Activated CD4-positive, CD25-positive, alpha-beta regulatory T cell treated with anti-CD3 and anti-CD28 coated beads, Interleukin-2, amount 50 U/mL, for 24 hours (primary cell): ENCODE measurements at places on chromosomes 2 and 18.

- no peak for ATAC-seq
Observed at GRCh38 chr18:72470391-72470790, 73.8 kb downstream of the CBLN2 start.

DNA sequence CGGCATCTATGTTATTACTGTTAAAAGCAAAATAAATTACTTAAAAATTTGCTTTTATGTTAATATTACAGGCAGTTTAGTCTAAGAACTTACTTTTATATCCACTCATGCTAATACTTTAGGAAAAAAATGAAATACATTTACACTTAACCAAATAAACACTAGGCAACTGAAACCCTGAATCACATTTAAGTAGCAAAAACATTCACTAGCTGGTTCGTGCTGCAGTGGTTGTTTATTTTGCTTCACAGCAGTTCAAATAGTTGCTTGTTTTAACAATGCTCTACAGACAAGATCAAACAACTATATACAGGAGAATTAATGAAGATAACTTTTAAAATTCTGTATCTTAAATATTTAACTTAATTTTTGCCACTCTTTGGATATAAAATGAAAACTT lies 60.8 kb downstream of the ABCG8 start:
- no peak for ATAC-seq

GRCh38 chr2:189545418-189545817 lies 35.2 kb downstream of the SLC40A1 start:
- ATAC-seq, result no peak

- ATAC-seq, result no peak
Observed at GRCh38 chr18:36335476-36336279, 38.2 kb downstream of the FHOD3 start.

- ATAC-seq, result no peak
Observed at GRCh38 chr2:230878599-230879188, 14.0 kb downstream of the ITM2C start.

- ATAC-seq, result no peak
Observed at GRCh38 chr18:36075862-36076587, 8.7 kb upstream of the RPRD1A start.

DNA sequence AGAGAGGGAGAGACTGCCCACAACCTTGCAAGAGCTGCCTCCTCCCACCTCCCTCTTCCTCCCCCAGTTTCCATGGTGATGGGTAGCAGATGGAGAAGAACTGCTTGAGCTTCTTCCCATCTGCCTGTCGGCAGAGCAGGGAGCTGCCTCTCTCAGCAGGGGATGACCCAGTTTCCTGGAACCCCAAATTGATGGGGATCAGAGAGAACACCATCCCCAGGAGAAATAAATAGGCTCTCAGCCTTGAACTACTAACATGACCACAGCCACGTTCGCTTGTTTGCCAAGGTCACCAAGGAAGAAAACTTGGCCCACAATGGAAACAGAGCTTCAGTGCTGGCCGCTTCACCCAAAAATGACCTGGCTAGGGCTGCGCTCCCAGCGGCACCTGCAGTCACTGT lies 82.2 kb downstream of the ADD2 start:
- no peak for ATAC-seq

- ATAC-seq, result no peak
Observed at GRCh38 chr18:60372596-60372995, at the start of gene MC4R. TSS of gene MC4R (minus strand) at chr18:60372775. CDS start at chr18:60372349, 426 bp downstream.

DNA sequence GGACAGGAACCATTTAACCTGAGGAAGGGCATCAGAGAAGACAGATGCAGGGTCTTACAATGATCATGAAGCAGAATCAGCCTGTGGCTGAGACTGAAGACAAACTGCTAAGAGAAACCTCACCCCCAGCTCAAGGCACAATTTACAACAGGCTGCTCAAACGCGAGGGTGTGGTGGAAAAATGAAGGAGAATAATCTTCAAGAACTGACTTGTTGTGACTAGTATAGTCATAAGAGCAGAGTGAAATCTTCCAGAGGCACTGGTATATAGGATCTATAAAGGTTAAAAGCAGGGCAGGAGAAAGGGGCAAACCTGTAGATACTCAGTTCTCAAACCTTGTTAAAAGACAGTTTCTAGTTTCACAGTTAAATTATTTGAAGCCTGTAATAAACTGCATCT lies 1155.8 kb upstream of the TMEFF2 start:
- ATAC-seq, result no peak

DNA sequence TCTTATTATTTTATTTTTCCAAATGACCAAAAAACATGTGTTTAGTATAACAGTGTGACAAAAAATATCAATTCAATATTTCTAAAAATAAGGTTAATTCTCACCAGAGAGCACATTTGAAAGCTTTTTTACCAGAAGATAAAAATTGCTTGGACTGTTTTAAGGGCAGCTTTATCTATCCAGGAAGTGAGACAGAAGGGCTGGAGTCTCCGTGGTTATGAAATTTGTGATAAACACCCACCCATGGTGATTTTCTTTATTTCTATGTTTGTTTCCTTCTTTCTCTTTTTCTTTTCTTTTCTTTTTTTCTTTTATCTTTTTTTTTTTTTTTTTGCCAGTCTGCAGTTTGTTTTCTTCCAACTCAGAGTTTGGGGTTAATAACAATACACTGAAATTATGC lies 298.5 kb downstream of the PIEZO2 start:
- no peak for ATAC-seq

GRCh38 chr2:163198972-163199371 lies 360.4 kb upstream of the KCNH7 start:
- no peak for ATAC-seq

- no peak for ATAC-seq
Observed at GRCh38 chr2:152375174-152375573, 40.2 kb downstream of the FMNL2 start.

DNA sequence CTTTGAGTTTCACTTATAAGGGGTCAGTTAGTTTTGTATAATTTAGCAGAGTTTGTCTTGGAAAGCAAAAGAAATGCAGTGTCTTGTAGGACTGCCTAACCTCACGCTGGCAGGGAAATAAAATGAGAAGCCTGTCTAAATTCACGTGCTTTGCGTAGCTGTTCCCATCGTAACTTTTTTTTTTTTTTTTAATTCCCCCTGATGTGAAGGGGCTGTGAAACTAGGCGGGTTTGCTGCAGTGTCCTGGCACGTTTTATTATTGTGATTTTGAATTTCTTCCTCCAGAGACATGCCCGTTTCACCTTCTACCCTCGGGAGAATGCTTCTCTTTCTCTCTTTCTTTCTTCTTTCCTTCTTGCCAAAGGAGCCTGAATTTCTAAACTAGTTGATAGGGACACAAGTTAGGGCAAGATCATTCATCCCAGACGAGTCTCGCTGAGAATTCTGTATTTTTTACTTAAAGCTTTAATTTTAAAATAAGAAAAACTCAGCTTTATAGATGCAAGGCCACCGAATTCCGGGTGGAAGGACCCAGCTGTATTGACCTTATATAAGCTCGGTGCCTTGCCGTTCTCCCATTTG lies 2.3 kb downstream of the MEIS1 start:
- ATAC-seq, result no peak

- ATAC-seq, result no peak
Observed at GRCh38 chr2:232049350-232049749, 87.8 kb downstream of the DIS3L2 start.

- ATAC-seq, result no peak
Observed at GRCh38 chr2:47299555-47299954, 103.4 kb upstream of the MSH2 start.
